Hindlimb muscle (tissue), 1 donor: ENCODE measurements at places on chromosomes 11 and 22. TPM values are rescaled to one million over a fixed set of nuclear protein-coding genes. Genes with fewer than 3 reads are reported as not detected.

DNA sequence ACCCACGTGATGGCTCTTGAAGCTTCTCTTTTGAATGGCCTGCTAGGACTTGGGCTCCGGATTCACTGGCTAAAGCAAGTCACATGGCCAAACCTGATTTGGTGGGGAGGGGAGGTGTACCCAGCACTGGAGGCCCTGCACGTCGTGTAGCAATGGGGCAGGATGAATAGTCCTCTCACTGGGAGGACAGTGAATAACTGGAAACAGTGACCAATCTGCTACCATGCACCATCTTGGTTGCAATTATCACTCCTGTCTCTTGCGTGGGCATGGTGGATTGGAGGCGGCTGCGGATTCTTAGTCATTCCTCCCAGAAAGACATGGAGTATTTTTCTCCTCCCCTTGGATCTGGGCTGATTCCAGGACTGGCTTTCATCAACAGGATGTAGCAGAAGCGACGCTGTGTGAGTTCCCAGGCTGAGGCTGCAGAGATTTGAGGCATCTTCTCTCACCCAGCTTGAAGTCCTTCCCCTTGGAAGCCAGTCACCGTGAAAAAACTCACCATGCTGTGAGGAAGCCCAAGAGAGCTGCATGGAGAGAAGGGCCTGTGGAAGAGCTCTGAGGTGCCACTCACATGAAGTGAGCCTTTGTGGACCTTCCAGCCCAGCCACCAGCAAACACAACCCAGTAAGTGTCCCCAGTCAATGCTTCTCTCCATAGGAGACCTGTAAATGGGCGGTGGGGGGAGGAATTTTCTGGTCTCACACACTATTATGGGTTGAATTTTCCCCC, 70.4 kb downstream of the IGLL1 start:
- DNase-seq = no peak

- DNase-seq = no peak
These were observed 509.8 kb downstream of the BUD13 start for GRCh38 chr11:116263019-116263418.

PSMC3 gene
- 126 TPM for polyA plus RNA-seq

DNA sequence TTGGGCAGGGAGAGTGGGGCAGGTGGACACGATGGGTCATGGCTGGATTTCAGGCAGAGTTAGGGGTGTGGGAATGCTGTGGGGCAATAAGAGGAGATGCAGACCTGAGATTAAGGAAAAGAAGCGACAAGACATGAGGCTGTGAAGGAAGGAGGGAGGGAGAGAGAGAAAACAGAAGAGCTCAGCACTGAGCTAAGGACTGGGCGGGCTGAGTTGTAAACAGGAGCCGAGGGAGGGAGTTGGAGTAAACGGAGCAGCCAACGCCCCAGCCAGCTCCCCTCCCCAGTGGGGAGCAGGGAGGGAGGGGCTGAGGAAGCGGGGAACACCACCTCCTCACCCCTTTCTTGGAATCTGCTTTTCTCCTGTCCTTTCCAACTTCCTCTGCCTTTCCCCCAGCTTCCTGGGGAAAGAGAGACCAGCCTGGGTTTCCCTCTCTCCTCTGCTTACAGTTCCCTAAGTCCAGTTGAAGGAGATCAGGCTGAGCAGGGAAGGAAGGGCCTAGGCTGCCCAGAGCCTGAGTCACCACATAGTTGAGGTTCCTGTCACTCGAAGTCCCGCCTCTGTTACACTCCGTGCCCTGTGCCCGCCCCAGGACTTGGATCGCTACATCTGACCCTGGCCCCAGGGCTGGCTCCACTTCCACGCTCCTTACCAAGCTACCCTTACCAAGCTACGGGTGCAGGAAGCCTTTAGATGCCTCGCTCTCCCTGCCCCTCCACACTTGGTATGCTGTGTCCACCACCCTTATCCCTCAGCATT, 6.7 kb upstream of the AHNAK start:
- DNase-seq = peak; percentile 91

- no peak for DNase-seq
These were observed 488.6 kb downstream of the METTL15 start for GRCh38 chr11:28596816-28597215.

DNA sequence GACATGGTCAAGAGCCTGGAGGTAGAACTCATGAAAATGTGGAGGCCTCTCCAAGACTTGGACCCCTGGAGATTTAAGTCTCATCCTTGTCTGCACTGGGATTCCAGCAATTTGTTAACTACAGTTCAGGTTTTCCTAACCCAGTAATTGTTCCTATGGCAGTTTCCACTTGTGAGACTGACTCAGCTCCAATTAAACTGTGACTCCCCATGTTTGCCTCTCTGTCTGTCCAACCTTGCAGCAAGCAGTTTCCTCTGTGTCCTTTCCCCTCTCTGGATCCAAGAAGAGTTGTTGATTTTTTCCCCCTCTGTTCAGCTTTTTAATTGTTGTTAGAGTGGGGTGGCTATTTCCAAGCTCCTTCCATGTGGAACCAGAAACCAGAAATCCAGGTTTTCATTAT, 16.2 kb upstream of the ARHGAP20 start:
- no peak for DNase-seq

DNA sequence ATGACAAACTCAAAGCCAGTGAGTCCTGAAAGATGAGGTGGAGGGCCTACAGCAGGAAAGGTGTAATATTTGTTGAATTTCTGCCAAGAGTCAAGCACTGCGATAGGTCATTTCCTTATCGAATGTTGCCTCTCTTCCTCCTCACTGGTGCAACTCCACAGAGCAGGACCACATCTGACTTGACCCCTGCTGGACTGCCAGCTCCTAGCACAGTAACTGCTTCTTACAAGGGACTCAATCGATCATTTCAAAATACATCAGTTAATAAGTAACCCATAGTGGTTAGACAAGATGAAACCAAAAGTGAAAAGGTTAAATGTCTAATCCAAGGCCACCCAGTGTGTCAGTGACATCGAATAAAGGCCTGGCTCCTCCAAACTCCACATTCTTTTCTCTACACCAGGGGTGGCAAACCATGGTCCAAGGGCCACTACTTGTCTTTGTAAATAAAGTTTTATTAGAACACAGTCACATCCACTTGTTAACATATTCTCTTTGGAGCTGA, 98.5 kb upstream of the CSNK2A3 start:
- DNase-seq = no peak

DNA sequence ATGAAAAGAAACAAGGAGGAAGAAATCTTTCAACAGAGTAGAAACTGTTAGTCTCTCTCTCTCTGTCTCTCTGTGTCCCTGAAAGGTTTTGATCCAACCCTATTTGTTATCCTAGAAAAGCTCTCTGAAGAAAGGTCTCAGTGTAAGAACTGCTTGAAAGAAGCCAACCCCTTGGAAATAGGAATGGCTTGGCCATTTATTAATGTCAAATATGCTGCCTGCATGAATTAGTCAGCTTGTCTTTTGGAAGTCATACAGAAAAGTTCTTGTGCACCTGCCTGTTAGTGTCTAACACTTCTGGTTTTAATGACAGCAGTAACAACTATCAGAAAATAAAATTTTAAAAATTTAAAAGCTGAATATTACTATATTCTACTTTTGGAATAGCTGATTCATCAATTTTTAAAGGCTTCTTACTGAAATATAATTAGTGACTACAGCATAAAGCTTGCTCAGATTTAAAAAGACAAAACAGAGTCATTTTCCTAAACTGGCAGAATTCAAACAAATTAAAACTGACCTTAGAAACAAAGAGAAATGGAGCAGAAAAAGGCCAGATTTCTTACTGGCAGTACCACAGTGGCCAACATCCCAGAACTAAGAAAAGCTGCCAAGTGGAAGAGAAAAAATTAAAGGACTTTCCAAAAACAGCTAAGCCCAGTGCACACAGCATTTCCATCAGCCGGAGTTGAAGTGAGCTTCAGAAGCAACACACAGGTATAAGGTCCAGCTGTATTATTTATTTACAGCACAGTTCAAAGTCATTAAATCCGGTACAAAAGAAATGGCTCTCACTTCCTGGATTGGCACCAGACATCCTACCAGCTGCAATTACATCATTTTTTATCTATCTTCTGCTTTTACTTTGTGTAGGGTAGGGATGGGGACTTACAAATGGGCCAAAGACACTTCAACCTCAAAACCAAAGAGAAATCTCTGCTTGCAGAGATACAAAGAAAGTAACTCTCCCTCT, 76.3 kb downstream of the PRCP start:
- peak; percentile 19 for DNase-seq

KCNJ11 gene
- 27.5 TPM for polyA plus RNA-seq
